ENCODE measurements at places on chromosomes 5 and 9. TPM values are rescaled to one million over a fixed set of nuclear protein-coding genes. Genes with fewer than 3 reads are reported as not detected.

DNA sequence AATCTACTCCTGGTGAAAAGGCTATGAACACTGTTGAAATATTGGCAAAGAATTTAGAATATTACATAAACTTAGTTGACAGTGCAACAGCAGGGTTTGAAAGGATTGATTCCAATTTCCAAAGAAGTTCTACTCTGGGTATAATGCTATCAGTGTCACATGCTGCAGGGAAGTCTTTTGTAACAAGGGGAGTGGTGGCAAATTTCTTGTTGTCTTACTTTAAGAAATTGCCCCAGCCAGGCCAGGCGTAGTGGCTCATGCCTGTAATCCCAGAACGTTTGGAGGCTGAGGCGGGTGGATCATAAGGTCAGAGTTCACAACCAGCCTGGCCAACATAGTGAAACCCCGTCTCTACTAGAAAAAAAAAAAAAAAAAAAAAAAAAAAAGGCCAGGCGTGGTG is 86.3 kb upstream of the OTULINL start:
- no peak for DNase-seq

DNA sequence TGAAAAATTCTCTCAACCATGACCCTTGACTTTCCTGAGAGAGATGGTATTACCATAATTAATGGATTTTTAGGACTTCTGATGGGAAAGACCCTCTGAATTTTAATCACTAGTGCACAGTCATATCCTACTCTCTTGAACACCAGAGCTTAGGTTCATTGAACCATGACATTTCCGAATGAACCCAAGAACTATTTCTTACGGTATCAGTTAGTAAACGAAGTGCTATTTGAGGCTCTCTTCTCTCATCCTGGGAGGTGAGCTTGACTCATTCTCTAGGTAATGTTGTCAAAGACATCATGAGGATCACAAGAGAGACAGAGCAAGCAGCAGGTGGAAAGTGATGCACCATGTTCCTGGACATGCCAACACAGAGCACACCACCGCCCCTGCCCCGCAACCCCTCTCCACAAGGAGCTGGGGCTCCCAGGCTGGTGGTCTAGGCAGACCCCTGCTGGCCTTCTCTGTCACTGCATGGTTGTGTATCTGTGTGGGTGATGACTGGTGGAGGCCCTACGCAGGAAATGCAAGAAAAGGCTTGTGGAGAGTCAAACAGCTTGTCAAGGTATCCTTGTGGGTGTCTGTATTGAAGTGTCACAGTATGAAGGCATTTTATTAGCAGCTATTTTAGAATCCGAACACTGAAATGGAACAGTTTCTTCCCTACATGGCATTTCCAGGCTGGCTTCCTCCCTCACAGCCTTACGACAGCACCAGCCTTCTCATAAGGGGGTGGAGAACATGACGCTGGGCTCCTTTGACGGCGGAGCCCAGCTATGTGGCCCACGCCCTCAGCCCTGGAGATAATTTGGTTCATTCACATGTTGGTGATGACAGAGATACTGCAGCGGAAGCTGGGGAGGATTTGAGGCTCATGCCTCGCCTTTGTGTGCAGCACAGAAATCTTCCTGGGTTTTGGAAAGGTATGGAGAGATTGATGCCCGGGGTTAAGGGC is 297.6 kb downstream of the NTRK2 start:
- no peak for DNase-seq

DNA sequence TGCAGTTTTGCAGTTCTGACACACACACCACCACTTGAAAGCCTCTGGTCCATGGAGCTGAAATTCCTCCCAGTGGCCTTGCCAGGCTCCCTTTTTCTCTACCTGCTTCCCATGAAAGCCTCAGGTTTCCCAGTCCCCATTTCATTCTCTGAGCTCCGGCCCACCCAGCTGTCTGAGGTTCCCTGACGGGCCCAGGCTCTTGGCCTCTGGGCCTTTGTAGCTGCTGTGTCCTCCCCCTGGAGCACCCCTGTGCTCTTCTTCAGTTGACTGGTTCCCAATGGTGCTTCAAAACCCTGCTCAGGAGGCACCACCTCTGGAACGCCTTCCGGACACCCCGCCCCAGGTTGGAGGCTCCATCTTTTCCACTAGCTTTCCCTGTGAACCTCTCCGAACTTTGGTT is 155.9 kb upstream of the SHB start:
- no peak for DNase-seq

DNA sequence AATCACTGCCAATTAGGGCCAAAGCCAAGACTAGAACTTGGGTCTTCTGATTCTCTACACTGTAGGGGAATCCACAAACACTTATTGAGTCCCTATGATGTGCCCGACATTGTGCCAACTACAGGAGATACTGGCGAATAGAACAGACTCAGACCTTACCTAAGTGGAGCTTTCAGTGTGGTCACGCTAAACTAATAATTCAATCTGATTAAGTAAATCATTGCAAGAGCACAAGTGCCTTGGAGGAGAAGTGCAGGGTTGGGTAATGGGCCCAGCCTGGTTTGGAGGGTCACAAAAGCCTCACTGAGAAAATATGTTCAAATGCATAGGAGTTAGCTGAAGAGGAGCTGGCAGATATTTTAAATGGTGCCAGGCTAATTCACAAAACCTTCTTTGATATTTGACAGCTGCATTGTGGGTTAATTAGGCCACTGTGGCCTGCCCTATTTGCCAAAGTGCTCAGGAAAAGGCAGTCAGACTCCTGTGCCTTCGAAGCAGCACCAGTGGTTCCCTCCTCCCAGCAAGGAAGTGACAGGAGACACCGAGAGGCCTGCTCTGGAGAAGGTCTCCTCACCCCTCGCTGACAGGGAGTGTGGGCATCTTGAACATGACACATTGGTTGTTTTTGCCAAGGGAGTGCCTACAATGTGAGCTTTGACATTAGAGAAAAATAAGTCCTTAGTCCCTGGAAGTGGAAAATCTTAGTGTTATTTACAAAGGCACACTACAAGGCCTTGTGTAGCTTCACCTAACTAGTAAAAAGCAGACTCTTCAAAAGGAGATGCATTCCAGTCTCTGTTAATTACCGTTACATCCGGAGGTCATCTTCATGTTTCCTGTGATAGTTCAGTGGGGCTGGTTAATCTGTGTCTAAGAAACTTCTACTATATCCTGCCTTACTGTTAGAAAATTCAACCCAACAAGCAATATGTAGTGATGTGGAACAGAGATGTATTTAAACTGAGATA is 24.1 kb upstream of the TRAF1 start:
- DNase-seq: no peak

Gene PCDHGB6
- polyA plus RNA-seq: 6.3 TPM

Gene SPATA31A3
- not detected for polyA plus RNA-seq

Gene SPATA31E1
- not detected for polyA plus RNA-seq

All from left renal cortex interstitium (tissue), 4 donors.